ENCODE measurements at places on chromosomes 4 and X. TPM values are rescaled to one million over a fixed set of nuclear protein-coding genes. Genes with fewer than 3 reads are reported as not detected.

DNA sequence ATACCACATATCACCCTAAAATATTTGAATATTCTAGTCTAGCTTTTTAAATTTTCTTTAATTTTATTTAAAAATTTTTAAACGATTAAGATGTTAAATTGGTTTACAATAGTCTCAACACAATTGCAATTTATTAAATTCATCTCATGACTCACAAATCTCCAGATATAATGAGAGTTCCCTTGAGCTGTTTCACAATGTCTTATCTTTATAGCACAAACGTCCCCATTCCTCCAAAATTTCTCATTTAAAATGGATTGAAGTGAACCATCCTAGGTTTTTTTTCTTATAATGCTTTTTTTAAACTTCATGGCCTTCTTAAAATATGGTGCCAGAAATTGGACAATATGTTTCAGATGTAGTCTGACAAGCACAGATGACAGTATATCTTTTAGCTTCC is 204.4 kb downstream of the GABRB1 start:
- no peak overlapping the region for H3K4me3 ChIP-seq
- H3K27ac ChIP-seq = no peak overlapping the region
- no peaks in the 10 kb centered on the region for H3K27me3 ChIP-seq
- DNase-seq = no peak
- no peaks in the 10 kb centered on the region for H3K4me1 ChIP-seq

The CLNK gene
- polyA plus RNA-seq = not detected

DNA sequence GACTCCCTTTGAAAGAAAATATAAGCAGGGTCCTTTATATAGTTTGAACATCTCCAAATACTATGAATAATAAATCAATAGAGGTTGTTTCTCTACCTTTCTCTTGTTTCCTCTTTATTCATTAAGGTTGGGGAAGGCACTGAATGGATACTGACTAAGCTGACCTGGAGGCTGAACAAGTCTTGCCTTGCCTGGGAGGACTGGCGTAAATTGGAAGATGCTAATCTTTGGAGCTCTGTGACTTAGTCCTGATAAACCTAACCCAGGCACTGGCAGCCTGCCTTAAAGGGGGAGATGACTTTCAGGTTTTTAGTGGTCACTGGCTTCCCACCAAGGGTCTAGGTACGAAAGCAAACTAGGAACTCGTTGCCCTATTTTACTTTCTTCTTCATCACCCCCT is 10.5 kb downstream of the CCDC160 start:
- DNase-seq = no peak
- H3K4me3 ChIP-seq = no peak overlapping the region
- H3K27me3 ChIP-seq = peaks cover 4% of the 10 kb centered on the region

DNA sequence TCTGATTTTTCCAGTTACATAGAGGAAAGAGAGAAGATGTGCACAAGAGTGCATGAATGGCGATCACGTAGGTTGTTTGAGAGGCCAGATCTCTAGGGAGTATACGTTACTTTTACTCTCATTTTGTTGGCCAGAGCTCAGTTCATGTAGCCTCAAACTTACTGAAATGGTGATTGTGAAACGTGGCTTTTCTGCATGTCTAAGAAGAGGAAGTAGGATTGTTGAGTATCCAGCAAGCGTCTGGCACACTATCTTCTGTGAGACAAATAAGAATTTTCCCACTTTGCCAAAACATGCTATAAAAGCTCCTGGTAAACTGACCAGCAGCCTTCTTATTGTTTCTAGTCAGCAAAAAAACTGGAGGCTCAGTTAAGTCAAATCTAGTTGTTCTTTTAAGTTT is 264.5 kb upstream of the EMCN start:
- no peaks in the 10 kb centered on the region for H3K4me1 ChIP-seq
- no peak overlapping the region for H3K4me3 ChIP-seq
- no peak for DNase-seq
- H3K27me3 ChIP-seq = no peaks in the 10 kb centered on the region
- no peak overlapping the region for H3K27ac ChIP-seq

The RNF212 gene
- polyA plus RNA-seq = not detected

GRCh38 chr4:101307899-101308298 is 39.4 kb downstream of the PPP3CA start:
- H3K27ac ChIP-seq = no peak overlapping the region
- peaks cover 96% of the 10 kb centered on the region for H3K4me1 ChIP-seq
- no peak for DNase-seq
- H3K27me3 ChIP-seq = peaks cover 2% of the 10 kb centered on the region

The SAGE1 gene
- not detected for polyA plus RNA-seq

The PHOX2B gene
- polyA plus RNA-seq = not detected

The CC2D2A gene
- polyA plus RNA-seq = 0.29 TPM

Data from immature natural killer cell (primary cell).